ENCODE measurements at places on chromosomes 4 and X.

GRCh38 chrX:30615229-30615628 lies 37.7 kb upstream of the TASL start:
- no peak for DNase-seq

GRCh38 chr4:69054578-69055200 lies 41.6 kb upstream of the UGT2B7 start:
- DNase-seq: no peak

GRCh38 chrX:63349307-63349706 lies 1.8 kb downstream of the SPIN4 start:
- DNase-seq: no peak

DNA sequence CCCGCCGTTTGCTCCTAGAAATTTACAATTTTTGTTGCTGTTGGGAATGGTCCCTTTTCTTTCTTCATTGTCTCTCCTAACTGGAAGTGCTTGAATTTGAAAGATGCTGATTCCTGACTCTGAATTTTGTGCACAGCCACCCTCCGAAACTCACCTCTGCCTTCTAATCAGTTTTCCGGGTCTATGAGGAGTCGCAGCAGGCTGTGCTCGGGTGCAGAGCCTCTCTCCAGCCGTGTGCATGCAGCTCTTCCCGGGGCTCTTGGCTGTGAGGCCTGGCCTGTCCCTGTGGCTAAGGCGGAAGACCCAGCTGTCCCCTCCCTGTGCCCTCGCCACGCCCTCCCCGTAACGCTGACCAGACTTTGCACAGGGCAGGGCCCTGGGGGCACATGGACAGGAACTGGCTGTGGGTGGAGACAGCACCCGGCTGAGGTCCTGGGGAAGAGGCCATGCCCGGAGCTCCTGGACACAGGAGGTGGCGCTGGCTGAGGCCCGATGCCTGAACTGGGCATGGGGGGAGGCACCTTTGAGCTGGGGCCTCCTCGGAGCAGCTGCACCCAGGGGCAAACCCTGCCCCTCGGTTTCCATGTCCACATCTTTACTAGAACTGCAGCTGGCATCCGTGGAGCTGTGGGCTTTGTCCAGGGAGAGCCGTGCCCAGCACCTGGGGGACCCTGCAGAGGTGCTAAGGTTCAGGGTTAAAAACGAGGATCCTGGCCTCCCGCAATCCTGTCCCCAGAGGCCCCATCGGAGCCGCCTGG lies 32.6 kb upstream of the SPON2 start:
- no peak for DNase-seq

GRCh38 chrX:112851161-112851779 lies 10.6 kb upstream of the AMOT start:
- DNase-seq: no peak

DNA sequence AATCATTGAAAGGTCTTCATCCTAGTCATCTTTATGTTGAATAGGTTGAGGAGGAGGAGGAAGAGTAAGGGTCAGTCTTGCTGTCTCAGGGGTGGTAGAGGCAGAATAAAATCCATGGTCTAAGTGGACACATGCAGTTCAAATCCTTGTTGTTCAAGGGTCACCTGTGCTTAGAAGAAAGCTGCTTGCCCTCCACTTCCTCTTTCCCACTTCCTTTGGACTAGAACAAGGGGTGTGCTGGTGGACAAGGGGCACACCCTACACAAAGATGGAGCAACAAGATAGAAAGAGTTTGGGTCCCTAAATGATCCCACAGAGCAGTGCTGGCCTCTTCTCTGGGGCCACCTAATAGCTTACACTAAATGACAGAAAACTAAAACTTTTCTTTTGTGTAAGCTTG lies 47.9 kb downstream of the HSD17B13 start:
- no peak for DNase-seq

Data from stimulated activated CD8-positive, alpha-beta memory T cell treated with anti-CD3 and anti-CD28 coated beads, Interleukin-7, amount 100 ng/mL, for 1 hour (primary cell).